CD4-positive, alpha-beta T cell treated with Interleukin-1 beta for 1 hour (primary cell): ENCODE measurements at places on chromosomes 6 and 20.
A peak's percentile ranks its signal among the peaks of the same experiment; 100 is the strongest.

DNA sequence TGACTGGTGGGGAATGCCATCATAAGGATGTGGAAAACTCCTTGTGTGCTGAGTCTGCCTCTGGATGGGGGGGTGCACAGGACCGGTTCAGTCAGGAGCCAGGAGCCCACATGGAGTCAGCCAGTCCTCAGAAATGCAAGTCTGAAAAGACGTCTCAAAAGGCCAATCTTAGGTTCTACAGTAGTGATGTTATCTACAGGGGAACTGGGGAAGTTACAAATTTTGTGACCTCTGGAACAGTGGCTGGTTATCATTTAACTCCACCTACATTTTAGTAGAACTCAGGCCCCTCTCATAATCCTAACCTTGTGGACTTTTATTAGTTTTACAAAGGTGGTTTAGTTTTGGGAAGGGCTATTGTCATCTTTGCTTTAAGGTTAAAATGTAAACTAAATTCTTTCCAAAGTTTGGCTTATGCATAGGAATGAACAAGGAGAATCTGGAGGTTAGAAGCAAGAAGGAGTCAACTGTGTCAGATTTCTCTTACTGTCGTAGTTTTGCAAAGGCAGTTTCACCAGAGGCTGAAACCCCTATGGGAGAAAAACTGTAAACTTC lies 13.7 kb upstream of the TBC1D22B start:
- no peak for DNase-seq

GRCh38 chr6:99612551-99613408 lies 6.1 kb downstream of the PRDM13 start:
- DNase-seq = no peak

GRCh38 chr20:61548069-61548468 lies 296.0 kb downstream of the CDH4 start:
- no peak for DNase-seq

DNA sequence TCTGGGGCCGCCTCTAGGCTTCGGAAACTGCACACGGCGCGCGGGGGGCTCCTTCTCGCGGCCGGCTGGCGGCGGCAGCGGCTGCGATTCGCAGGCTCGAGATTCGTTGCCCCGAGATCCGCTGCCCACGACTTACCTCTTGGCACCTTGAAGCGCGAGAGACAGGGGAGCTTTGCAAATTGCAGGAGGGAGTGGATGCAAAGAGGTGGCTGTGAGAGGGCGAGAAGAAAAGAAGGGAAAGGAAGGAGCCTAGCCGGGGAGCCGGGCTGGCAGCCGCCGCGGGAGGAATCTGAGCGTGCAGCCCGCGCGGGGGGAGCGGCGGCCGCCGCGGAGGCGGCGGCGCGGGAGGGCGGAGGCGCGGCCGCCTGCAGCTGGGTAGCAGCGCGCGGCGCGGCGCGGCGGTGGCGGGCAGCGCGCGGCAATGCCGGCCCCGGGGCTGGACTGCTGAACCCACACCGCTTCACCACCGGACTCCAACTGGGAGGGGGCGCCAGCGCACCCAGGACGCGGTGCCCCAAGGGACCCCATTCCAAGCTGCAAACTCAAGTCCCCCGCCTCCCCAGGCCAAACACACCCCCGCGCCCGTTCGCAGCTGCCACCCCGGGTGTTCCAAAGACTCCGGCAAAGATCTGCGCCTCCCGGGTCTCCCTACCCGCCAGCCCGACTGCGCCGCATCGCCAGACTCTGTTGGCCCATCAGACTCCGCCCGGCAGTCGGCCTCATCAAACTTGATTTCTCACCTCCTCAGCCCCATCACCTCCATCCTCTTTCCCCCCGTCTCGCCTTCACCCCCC lies 44.2 kb upstream of the SUPT3H start:
- peak; percentile 42 for DNase-seq

- DNase-seq = no peak
These were observed 35.0 kb downstream of the SERPINB1 start for GRCh38 chr6:2806644-2807043.

- no peak for DNase-seq
These were observed 61.2 kb upstream of the SIRPA start for GRCh38 chr20:1833728-1834726.

DNA sequence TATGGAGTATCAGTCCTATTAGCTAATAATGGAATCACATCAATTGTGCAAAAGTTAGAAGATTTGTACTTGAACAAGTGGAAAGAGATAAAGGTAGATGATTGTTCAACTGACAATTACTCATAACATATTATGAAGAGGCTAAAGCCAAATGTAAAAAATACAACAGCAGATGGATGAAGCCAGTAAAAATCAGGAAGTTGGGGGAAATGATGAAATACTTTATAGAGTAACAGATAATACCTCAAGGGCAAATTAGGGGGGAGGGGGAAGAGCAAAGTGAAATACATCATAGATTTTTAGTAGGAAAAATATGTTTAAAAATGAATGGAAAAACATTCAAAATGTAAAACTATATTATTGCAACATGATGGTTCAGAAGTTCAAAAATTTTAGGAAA lies 114.0 kb downstream of the PDSS2 start:
- no peak for DNase-seq

DNA sequence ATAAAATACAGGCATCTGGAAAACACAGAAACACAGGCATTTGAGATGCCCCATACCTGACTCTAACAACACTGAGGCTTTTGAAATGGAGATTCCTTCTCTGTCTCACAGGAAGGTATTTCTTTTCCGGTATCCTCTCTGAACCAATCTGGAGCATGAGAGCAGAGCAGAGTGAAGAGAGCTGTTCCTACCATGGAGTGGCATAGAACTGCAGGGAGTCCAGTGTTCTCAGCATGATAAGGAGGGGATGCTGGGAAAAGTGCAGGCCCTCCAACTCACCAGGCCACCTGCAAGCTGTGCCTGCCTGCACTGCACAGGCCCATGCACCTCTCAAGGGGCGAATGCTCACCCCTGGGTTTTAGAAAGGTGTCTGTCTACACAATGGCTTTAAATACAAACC lies 89.2 kb downstream of the FOXA2 start:
- DNase-seq = no peak

- DNase-seq = no peak
These were observed 1.8 kb upstream of the JARID2 start for GRCh38 chr6:15243910-15244619.

- no peak for DNase-seq
These were observed 35.6 kb upstream of the LAMP5 start for GRCh38 chr20:9478771-9479170.

DNA sequence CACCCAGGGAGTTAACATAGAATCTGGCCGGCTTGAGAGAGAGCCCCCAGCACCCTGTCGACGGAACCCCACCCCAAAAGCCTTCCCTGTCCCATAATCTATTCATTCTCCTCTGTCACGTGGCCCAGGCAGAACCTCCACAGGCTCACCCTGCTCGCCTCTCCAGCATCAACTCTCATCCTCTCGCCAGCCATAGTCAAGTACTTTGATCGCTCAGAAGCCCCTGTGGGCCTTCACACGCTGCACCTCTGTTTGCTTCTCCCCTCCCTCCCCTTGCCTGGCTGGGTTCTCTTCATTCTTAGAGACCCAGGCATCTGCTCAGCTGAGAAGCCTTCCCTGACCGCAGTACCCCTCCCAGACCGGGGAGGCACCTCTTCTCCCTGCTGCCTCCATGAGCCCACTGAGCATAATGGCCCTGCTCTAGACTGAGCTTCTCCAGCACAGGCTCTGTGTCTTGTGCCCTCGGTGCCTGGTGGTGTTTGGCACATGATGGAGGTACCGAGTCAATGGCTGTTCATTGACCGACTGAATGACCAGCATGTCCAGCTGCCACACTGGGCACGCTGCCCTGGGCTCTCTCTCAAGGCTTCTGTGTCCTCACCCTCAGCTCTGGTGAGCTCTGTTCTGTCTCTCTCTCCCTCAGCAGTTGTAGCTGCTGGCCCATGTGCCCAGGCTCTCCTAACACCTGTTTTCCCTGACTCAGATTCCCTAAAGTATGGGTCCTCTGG lies 33.7 kb downstream of the PKIG start:
- DNase-seq = no peak

DNA sequence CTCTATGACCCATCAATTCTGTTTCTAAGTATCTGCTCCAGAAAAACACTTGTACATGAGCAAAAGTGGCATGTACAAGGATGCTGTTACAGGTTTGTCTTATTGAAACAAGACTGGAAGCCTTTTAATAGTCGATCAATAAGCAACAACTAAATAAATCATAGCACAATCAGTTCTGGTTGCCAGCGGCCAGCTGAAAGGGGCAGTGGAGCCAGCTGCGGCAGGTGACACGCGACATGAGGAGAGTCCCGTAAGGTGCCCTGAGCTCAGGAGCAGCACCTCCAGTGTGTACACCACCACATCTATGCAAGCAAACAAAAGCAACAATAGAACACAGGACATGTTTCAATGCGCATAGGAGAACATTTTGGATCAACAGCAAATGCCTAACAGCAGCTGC lies 20.7 kb upstream of the NNAT start:
- DNase-seq = no peak

DNA sequence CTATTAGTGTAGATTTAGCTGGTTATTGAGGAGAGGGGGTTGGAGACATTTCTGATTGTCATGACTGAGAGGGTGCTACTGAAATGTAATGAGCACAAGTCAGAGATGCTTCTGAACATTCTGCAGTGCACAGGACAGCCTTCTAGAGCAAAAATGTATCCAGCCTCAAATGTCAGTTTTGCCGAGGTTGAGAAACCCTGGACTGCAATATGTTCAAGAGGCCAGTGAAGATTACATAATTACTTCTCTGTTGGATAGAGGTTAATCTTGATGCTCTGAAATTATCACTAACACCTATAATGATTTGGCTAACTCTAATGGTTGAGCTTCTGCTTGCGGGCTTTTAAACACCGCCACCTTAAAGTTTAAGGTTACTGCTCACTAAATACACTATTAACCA lies 3.4 kb upstream of the DUSP22 start:
- DNase-seq = no peak

- DNase-seq = no peak
These were observed 180.7 kb upstream of the PRSS16 start for GRCh38 chr6:27066802-27067201.

DNA sequence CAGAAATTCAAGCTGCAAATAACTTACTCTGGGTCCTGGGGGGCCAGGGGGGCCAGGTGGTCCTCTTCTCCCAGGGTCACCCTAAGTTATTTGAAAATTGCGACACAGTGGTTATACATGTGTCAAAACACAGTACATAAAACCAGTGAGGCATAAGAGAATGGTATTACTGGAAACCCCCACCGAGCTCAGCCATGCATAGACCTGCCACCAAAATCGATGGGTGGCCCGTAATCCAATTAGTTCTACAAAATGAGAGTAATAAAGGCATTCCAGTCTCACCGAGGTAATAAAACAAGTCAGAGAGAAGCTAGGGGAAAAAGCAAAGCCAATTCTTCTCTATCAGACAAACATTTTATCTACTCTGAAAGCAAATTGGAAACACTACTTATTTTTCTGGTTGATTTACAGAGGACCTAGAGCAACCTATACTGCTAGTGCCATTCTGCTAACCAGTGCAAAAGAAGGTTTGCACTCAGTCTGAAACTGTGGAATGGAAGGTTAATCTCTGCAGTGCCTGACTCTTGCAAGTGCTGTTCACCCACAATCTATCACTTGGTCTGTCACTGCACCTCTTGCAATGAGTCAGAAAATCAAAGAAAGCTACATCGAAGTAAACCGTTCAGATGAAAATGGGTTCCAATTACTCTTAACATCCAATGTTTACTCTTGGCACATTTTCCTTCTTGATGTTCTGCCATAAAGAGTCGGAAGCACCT lies 32.4 kb downstream of the COL9A1 start:
- no peak for DNase-seq

- DNase-seq = no peak
These were observed 5.9 kb downstream of the MAN1A1 start for GRCh38 chr6:119343573-119344146.

- DNase-seq = no peak
These were observed 8.4 kb downstream of the ENTPD6 start for GRCh38 chr20:25203871-25204320.

- DNase-seq = no peak
These were observed 501.1 kb upstream of the JAG1 start for GRCh38 chr20:11174861-11175260.

DNA sequence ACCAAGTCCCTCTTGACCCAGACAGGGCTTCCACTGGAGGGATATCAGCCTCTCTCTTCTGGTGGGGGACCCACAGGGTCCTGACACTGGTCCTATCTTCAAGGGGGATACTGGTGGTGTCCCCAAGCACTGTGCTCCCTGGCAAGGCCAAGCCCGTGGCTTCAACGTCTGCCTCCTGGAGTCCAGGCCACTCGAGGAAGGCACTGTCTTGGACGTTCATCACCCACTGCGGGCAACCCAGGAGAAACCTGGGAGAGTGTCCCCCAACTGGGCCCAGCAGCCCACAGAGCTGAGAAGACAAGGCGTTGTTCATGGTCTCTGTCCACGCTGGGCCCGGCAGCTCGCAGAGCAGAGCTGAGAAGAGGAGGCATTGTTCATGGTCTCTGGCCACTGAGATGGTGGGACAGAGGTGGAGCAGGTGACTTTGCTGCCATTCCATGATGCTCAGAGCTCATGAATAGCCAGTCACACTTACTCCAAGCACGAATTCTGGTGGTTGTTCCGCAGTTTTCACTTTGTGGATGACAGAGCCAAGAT lies 37.5 kb upstream of the FRMD1 start:
- no peak for DNase-seq

- DNase-seq = no peak
These were observed 25.6 kb upstream of the SLPI start for GRCh38 chr20:45279992-45280391.

- DNase-seq = no peak
These were observed 53.3 kb upstream of the EYS start for GRCh38 chr6:65760285-65760684.

GRCh38 chr6:119346936-119347335 lies 2.6 kb downstream of the MAN1A1 start:
- no peak for DNase-seq

- no peak for DNase-seq
These were observed 188.4 kb downstream of the JARID2 start for GRCh38 chr6:15434263-15434662.

DNA sequence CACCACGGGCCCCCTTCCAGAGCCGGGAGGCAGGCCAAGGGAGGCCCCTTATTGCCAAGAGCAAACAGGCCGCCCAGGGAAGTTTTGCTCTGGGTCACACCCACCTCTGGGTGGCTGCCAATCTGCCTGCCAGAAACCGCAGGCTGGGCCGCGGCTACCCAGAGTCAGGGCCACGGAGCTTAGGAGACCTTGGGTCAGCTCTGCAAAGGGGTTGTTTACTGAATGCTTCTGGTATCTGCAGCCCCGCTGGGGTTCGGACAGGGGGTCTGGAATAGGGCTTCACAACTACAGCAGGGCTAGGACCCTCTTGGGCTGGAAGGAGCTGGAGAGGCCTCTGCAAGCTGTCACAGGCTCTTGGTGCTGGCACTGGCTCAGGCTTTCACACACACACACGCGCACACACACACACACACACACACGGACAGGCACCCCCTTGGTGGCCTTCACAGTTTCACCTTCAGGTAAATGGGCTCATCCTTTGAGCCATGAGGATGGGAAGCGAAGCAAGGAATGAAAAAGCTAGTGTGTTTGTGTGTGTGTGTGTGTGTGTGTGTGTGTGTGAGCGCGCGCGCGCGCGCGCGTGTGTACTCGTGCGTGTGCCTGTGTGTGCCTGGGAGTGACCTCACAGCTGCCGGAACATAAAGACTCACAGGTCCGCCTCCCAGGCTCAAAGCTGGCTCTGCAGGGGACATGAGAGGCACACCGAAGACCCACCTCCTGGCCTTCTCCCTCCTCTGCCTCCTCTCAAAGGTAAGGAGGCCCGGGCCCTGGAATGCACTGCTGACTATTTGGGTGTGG lies at the start of gene CCN5:
Gene CCN5, plus strand, starts transcription at position 669 of the 798 bp plus-strand sequence. Its CDS starts 22 bp downstream, at position 691.
- DNase-seq = no peak

GRCh38 chr6:168417679-168418557 lies 23.1 kb upstream of the SMOC2 start:
- no peak for DNase-seq

- DNase-seq = no peak
These were observed 2.6 kb downstream of the BPIFB2 start for GRCh38 chr20:33010133-33010504.
